HT1080 (cell line): ENCODE measurements at places on chromosomes 3 and 15. TPM values are rescaled to one million over a fixed set of nuclear protein-coding genes. Genes with fewer than 3 reads are reported as not detected.

DNA sequence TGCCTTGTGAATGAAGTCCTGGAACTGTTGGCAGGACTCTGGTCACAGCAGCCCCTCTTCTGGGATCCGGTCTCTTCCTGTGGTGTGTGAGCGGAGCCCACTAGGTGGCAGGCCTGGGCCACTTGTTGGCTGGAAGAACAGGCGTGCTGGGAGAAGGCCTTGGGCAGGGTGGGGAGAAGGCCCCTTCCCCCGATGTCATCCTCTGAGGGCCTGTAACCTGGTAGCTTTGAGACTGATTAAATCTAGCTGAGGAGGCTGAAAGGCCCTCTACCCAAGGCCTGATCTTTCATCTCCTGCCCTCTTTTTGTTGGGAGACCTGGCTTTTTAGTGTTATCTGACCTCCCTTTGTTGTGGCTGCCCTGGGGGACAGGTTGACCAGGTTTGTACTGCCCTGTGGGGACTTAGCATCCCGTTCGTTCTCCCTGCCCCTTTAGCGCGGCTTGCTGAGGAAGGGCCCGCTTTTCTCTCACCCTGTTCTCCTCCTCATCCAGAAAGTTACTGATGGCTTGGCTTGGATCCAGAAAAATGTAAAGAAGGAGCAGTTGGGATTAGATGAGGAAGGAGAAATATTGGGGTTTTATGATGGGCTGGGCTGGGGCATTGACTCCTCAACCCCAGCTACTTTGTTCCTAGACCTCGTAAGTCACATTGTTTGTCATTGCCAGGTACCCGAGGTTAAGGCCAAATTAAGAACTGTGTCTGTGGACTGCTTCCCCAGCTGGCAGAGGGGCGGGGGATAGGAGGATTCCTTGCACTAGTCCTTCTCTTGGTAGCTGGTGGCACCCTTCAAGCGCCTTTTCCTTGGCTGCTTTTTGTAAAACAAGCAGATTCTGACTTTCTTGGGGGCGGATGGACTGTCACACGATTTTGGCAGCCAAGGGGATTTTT lies 48.5 kb downstream of the CHCHD6 start:
- DNase-seq, result peak; percentile 88

CALML4 gene
- total RNA-seq, result 1.6 and 4.9 TPM in 2 replicates

GRCh38 chr3:152915695-152916094 lies 80.8 kb downstream of the P2RY1 start:
- DNase-seq, result no peak

GRCh38 chr15:65055201-65055870 lies 10.1 kb downstream of the SLC51B start:
- peak; percentile 32 for DNase-seq

DNA sequence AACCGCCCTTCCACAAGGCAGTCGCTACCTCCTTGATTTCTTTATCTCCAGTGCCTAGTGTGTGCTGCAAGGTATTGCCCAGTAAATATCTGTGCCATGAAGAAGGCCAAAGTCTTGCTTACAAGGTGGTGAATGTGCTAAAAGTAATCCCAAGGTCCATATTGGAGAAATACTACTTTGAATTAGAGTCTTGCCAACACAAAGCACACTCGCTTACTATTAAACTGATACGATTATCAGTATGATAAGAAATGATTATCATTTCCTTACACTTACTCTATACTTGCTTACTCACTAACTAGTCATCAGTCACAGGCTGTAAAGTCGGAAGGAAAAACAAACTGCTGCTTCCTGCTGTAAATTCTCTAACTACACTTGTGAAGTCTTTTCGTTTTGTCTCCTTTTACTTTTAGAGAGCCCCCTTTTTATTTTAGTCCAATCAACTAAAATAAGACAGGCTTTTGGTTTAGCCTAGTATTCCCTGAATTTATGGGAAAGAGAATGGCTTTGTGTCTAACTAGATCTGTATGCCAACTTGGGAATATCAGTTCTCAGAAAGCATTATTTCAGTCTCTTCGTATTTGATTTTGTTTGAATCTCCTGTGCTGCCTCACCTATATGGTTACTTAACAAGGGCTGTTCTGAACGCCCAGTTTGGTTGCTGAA lies 107.1 kb upstream of the TSC22D2 start:
- DNase-seq, result peak; percentile 71

DNA sequence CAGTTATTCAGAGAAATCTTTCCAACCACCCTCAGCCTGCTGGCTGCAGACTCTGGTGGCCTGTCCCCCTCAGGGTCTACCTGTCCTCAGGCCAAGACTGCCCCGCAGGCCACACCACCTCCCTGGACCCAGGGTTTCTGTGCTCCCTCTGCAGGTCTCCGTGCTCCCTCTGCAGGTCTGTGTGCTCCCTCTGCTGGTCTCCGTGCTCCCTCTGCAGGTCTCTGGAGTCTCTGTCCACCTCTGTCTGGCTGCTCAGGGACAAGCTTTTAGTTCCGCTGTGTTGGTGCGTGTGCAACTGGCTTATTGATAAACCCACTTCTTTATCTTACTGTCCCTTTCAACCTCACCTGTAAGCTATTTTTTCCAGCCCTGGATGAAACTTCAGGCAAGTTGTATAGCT lies 30.1 kb downstream of the BDH1 start:
- DNase-seq, result peak; percentile 49

- DNase-seq, result no peak
These were observed 48.8 kb downstream of the PSMD6 start for GRCh38 chr3:63974451-63974850.

- DNase-seq, result no peak
These were observed 497 bp upstream of the RPLP1 start for GRCh38 chr15:69451951-69452691.

GRCh38 chr3:128725547-128726022 lies 398 bp upstream of the RAB7A start:
- no peak for DNase-seq

DNA sequence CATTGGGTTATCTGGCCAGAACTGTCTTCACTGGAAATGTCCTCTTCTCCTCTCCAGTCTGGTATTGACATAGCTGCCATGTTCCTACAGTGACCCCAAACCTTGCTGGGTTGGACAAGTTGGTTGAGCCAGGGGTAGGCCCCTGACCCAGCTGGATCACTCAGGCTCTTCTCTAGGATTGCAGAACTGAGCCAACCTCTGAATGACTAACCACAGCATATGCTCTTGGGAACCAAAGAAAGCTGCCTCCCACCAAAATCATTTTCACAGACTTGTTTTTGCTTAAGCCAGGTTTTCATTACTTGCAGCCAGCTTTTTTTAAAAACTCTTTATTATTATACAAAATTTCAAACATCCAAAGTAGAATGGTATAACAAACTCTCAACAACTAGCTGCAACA lies 41.4 kb downstream of the FSIP1 start:
- DNase-seq, result no peak

ANKRD63 gene
- total RNA-seq, result not detected in 2 replicates

DNA sequence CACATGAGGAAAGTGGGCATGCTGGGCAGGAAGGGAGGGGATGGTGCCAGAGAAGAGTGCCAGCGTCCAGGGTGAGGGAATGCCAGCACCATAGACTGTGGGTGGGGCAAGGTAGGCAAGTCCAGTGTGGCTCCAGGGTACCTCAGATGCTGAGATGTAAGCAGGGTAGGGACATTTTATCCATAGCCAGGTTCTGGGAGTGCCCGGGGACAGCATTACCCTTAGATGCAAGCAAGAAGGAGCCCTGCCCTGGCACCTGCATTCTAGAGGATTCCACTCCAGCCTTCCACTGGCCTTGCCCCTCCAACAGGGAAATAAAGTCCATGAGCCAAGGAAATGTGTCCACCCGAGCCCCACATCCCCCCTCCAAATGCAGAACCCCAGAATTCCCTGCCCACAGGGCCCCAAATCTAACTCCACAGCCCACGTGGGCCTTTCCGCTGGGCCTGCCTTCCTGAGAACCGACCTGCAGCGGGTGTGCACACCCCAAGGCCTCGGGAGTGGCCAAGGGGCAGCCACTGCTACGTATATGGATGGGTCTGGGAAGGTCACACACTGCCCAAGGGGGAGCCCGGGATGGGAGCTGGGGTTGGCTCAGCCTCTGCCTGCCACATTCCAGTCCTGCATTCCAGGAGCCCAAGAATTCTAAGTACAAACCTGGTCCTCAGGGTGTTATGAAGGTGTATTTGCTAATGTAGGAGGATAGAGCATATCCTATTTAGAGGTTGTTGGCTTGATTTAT lies 20.3 kb upstream of the CYP11A1 start:
- no peak for DNase-seq

SAMD7 gene
- not detected in 2 replicates for total RNA-seq

RASA2 gene
- total RNA-seq, result 11.8 and 14.0 TPM in 2 replicates

DNA sequence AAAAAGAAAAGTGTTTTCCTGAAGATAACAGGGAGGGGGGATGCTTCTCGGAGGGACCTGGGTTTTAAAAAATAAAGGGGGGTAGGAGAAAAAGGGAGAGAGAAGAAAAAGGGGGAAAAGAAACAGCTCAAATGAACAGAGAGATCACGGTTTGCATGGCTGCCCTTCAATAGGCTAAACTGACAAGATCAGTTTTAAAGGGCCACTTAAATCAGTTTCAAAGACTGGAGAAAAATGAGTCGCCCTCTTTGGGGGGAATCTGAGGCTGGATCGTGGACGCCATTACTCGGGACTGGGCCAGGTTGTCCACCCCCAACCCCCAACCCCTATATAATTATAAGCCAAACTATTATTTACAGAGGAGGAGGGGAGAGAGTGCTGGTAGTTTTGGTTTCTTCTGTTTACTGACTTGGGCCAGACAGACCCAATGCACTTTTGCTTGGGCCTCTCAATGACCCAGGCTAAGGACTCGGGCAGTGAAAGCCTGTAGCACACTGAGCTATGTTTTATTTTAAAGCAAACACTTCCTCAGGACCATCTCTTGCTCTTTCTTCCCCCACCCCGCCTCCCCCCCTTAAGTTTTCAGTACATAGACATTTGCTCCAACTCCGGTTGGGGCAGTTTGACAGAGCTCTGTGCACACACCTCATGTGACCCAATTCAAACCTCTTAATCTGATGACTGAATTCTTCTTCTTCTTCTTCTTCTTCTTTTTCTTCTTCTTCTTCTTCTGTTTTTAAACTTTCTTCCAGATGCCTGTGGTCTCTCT lies 6.3 kb downstream of the NR2F2 start:
- DNase-seq, result peak; percentile 53

PAQR5 gene
- total RNA-seq, result 5.3 and 6.5 TPM in 2 replicates

GOLGB1 gene
- total RNA-seq, result 15.5 and 20.5 TPM in 2 replicates

- no peak for DNase-seq
These were observed 14.4 kb downstream of the KY start for GRCh38 chr3:134636406-134636805.

PLIN1 gene
- total RNA-seq, result 0.03 TPM in 1 of 2 replicates, not detected in the other

- DNase-seq, result no peak
These were observed 11.6 kb upstream of the NR2C2 start for GRCh38 chr3:14935592-14936345.

GRCh38 chr3:59131016-59131766 lies 81.4 kb upstream of the CFAP20DC start:
- DNase-seq, result no peak

DNA sequence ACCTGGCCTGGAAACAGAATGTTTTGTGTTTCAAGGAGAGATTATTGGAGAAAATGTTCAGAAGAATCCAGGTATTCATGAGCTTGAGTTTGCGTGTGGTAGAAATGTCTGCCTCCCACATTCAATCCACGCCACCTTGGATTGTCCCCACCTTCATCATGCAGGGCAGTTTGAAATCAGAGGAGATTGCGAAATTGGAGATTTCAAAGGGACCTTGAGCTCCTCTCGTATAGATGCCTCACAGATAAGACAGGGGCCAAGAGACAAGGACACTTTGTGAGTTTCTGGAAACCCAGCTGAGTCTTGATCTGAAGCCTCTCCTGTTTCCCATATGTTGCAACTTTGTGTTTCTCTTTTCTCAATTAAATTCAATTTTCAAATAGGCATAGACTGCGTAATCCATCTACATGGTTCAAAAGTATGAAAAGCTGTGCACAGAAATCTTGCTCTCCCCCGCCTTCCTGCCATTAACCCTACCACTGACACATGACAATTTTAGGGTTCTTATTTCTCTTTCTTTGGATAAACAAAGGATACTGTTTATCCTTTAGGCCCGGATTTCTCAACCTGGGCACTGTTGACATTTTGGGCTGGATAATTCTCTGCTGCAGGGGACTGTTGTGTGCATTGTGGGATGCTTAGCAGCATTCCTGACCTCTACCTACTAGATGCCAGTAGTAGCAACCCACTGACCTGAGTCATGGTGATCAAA lies 53.8 kb downstream of the CMTM8 start:
- no peak for DNase-seq

DNA sequence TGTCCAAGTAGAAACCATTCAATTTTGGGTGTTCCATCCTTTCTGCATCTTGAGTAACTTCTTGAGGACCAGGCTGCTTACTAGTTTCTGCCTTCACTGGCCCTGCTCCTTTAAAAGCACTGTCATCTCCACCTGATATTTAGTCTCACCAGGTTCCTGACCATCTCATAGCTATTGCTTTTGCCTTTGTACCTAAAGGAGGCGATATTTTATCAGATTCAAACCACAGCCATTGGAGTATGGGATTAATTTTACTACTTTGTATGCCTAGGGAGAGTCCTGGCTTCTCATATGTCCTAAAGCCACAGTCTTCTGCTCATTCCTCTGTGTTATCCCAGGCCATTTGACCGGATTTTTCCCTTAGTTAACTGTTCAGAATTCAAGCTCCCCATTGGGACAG lies 51.8 kb upstream of the RFX7 start:
- DNase-seq, result no peak

DNA sequence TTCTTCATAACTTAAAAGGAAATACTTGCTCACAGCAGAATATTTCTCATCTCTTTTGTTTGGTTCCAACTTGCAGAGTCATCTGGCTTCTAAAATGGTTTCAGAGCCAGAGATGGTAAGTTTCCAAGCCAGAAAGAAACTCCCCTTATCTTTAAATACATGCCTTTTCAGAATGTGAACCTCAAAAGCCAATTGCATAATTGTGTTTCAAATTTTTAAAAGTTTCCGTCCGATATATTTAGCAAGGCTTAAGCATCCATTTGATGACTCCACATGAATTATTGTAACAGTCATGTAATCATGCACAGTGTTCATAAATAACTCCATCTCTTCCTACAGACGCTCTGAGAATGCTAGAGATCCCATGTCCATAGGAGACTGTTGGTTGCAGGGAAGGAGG lies 40.6 kb upstream of the C3orf80 start:
- DNase-seq, result no peak

GRCh38 chr15:85545185-85545584 lies 164.8 kb downstream of the AKAP13 start:
- DNase-seq, result no peak

DNA sequence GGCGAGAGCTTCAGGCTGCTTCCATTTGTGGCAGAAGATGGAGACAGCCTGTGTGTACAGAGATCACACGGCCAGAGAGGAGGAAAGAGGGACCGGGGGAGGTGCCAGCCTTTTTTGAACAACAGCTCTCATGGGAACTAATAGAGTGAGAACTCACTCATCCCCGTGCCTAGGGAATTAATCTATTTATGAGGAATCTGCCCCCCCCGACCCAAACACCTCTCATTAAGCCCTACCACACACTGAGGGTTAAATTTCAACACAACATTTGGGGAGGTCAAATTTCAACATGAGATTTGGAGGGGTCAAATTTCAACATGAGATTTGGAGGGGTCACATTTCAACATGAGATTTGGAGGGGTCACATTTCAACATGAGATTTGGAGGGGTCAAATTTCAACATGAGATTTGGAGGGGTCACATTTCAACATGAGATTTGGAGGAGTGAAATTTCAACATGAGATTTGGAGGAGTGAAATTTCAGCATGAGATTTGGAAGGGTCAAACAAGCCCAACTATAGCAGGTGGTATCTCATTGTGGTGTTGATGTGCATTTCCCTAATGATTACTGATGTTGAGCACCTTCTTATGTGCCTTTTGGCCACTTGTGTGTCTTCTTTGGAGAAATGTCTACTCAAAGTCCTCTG lies 20.6 kb upstream of the RFTN1 start:
- no peak for DNase-seq
